ENCODE measurements at places on chromosomes 5 and 9.
A peak's percentile ranks its signal among the peaks of the same experiment; 100 is the strongest.

- no peak for DNase-seq
Measured at GRCh38 chr5:60248901-60249300, 355.4 kb upstream of the PDE4D start.

DNA sequence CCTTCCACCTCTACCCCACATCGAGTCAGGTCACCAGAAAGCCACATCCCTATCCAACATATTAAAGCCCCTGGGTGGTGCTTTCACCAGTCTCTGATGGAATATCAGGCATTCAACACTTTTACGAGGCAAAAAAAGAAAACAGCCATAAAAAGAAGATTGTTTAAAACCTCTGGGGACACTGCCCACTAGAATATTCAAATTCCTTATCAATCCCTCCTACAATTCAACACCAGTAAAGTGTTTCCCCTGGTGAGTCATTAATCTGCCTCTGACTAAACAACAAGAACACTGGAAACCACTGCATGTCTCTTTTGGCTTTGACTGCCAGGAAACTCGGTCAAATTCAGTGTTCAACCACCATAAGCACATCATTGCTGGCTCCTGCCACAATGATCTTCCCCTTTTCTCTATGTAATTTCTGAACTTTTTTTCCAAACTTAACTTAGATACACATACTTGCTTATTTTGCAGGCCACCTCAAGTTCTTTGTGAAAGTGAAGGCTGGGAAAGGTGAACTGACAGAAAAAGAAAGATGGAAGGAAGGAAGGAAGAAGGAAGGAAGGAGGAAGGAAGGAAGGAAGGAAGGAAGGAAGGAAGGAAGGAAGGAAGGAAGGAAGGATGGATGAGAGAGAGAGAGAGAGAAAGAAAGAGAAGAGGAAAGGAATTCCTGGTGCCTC, 105.3 kb downstream of the PAX5 start:
- peak; percentile 67 for DNase-seq

DNA sequence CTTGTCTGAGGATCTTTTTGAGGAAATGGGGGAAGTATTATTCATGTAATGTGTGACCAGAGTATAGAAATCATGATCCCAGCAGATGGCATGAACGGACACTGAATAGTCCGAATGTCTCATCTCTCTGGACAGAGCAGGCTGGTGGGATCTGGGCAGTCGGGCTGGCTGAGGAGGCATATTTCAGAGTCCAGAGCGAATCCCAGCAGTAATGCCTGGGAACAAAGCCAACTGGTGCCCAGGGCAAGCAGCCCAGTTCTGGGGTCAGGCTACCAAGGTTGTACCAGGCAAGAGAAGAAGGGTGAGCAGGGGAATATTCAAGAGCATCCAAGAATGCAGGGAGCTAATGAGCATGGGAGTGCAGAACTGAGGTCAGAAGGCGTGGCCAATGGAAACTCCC, 306.4 kb downstream of the ZSWIM6 start:
- no peak for DNase-seq

- no peak for DNase-seq
Measured at GRCh38 chr9:78676009-78676408, 379.1 kb downstream of the PSAT1 start.

DNA sequence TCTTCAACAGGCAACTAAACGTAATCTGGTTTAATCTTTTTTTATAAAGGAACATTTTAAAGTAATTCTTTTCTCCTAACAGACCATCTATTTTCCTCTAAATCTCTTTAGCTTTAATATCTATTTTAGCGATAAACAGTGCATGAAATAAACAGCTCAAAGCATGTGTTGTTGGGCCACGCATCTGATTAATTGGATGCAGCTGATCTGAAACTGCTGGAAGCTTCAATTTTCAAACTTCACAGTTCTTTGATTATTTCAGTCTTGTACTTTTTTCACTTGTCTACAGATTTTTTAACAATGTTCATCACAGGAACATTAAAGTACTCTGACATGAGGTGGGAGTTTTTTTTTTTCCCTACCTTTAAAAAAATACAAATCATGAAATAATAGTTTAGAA, 443.6 kb downstream of the HCN1 start:
- DNase-seq: no peak

- DNase-seq: no peak
Measured at GRCh38 chr9:129714511-129715061, 38.3 kb downstream of the PTGES start.
